Myocyte (in vitro differentiated cells): ENCODE measurements at places on chromosomes 2 and 18. TPM values are rescaled to one million over a fixed set of nuclear protein-coding genes. Genes with fewer than 3 reads are reported as not detected.

MOCOS gene
- total RNA-seq = 4.8 and 5.4 TPM in 2 replicates

SIX3 gene
- total RNA-seq = not detected in 2 replicates

DNA sequence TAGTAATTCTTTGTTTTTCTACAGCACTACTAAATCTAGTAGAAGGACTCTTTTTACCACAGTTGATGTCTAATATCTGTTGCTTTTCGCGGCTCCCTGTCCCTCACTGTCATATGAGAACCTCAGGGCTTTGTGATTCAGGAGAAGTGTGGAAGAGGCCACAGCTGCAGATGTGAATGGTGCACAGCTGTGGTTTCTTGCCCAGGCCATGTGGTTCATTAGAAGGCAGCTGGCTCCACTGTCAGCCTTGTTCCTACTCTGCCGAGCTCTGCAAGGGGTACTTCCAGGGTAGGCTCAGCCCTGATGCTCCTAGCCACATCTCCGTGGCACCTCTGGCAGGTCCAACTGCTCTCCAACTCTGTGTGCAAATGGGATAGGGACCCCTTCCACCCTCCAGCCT, 83.9 kb downstream of the APOB start:
- DNase-seq = no peak

DNA sequence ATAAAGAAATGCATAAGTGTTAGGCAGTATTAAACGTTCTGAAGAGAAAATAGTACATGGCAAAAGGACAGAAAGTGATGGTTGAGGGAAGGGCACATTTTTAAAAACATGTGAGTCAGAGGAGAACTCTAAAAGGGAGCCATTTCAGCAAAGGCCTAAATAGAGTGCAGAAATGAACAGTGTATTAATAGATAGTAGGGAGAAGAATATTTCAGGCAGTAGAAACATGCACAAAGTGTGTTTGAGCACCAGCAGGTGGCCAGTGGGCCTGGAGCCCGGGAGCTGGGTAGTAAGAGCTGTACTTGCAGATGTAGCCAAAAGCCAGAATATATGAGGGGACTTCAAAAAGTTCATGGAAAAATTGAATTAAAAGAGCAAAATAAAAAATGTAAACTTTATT, 288.1 kb upstream of the FIGN start:
- peak; percentile 61 for DNase-seq

GRCh38 chr2:98564541-98565132, 43.7 kb downstream of the COA5 start:
- no peak for DNase-seq
